ENCODE measurements at places on chromosomes 16 and 17.

DNA sequence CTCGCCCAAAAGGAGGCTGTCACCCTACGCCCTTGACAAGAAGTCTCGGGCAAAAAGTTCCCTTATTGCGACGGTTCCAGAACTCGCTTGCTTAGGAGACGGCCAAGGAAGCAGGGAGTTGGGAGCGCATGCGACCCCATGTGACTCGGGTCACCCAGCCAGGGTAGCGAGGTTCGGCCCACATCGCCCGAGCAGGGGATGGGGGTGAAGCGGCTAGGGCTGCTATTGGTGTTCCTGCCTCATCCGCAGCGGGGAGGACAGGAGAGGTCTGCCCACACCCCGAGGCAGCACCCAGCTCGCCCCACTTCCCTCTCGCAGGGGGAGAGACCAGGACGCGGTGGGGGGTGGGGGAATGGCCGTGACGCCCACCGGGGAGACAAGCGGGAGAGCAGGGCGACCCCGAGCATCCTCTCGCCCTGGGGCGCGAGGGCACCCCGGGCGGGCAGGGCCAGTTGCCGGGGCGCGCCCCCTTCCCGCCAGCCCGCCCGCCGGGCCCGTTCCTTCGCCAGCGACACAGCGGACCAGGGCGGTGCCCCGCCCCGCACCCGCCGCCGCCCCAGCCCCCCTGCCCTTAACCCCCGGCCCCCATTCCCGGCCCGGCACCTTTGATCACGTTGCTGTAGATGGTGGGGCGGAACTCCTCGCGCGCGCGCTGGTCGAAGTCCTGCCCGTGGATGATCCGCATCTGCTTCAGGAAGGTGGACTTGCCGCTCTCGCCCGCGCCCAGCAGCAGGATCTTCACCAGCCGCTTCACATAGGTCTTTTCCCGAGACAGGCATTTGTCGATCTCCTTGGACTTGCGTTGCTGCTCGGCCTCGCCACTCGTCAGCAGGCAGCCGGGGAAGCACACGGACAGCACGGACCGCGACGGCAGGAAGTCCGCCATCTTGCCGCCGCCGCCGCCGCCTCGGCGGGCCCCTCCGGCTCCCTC is 567 bp downstream of the GNA13 start:
- peak; percentile 10 for DNase-seq

DNA sequence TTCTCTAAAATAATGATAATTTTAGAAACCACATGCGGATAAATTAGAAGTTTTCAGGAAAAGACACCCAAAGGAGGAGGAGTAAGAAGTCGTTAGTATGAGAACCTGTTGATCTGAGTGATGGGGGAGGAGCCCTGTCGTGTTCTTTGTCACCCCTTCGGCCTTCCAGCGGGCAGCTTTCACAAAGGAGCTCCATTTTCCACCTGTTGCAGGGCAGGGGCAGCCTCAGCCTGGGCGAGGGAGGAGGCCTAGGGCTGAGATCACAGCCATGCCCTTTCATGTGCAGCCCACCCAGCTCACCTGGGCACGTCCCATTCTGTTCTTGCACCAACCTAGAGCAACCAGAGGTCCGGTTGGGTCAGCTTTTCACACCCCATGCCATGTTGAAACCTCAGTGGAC is 5.3 kb downstream of the DUSP14 start:
- DNase-seq = no peak

- DNase-seq = no peak
These were observed 21.2 kb upstream of the MON1B start for GRCh38 chr16:77169650-77170236.

- no peak for DNase-seq
These were observed 24.4 kb upstream of the ABCC11 start for GRCh38 chr16:48271728-48272127.

DNA sequence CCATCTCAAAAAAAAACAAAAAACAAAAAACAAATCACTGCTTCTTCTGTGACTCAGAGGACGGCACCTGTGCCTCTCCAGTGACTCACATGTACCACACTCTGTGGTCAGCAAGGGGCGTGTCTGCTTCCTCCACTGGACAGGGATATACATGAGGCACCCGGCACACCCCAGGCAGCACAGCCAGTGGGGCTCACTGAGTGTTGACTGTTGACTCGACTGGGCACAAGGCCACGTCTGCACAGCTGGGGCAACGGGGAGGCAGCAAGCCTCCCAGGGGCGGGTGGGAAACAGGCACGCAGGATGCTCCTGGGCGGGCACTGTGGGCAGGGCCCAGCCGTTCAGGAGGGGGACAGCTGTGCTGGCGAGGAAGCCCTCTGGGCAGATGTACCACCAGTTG is 64.1 kb downstream of the TIMM22 start:
- no peak for DNase-seq

GRCh38 chr17:2192367-2193057 is 111.1 kb downstream of the SMG6 start:
- DNase-seq = peak; percentile 61

Data from activated CD8-positive, alpha-beta memory T cell treated with anti-CD3 and anti-CD28 coated beads for 4 hours (primary cell).